ENCODE measurements at places on chromosomes 12 and 14.

- H3K4me3 ChIP-seq, result peak overlapping the region; percentile 90
- H3K27me3 ChIP-seq, result no peaks in the 10 kb centered on the region
Measured at GRCh38 chr12:96720363-96720705, 186.7 kb upstream of the NEDD1 start.

- H3K27ac ChIP-seq, result no peak overlapping the region
- H3K4me1 ChIP-seq, result peaks cover 28% of the 10 kb centered on the region
- H3K36me3 ChIP-seq, result no peaks in the 10 kb centered on the region
Measured at GRCh38 chr12:96103067-96103644, 67.8 kb upstream of the LTA4H start.

DNA sequence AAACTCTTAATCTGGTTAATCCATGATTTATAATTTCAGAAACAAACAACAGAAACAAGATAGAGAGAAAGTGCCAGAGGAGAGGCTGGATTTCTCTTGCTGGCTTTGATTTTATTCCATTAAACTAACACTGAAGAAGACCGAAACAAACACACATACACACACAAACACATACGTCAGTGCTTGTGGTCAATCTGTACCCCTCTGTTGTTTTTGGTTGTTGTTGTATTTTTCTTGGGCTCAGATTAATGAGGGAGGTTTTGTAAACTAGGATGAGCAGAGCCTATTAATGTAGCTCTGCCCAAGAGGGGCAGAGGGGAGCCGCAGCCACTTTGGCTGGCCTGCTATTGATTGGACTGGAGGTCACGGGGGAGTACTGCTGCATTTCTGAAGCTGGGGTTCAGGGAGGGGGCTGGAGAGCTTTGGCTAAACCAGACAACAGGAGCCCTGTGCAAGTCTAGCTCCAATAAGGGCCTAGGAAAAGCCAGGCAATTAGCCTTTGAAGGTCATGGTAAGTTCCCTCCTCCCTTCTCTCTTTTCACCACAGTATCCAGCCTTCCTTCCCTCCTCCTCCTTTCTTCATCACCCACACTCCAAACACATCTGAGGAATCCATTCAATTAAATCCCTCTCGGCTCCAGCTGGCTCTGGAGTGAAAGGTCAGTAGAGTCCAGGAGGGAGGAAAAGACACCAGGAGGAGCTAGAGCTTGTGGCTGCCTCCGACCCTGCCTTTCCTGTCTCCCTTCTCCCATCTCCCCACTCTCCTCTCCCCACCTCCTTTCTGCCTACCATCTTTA is 344.1 kb upstream of the LMO3 start:
- no peak overlapping the region for H3K27ac ChIP-seq
- no peak overlapping the region for H3K4me3 ChIP-seq
- H3K4me1 ChIP-seq, result no peaks in the 10 kb centered on the region
- no peaks in the 10 kb centered on the region for H3K27me3 ChIP-seq
- DNase-seq, result no peak
- no peaks in the 10 kb centered on the region for H3K36me3 ChIP-seq

- peak overlapping the region; percentile 69 for H3K27ac ChIP-seq
- H3K27me3 ChIP-seq, result peaks cover 48% of the 10 kb centered on the region
- DNase-seq, result peak; percentile 36
- H3K36me3 ChIP-seq, result no peaks in the 10 kb centered on the region
- peaks cover 28% of the 10 kb centered on the region for H3K4me1 ChIP-seq
Measured at GRCh38 chr14:54669721-54670561, 103.0 kb downstream of the SAMD4A start.

- no peak overlapping the region for H3K4me3 ChIP-seq
- no peaks in the 10 kb centered on the region for H3K4me1 ChIP-seq
- H3K27me3 ChIP-seq, result no peaks in the 10 kb centered on the region
- no peaks in the 10 kb centered on the region for H3K36me3 ChIP-seq
Measured at GRCh38 chr14:38385836-38386235, 129.9 kb upstream of the CLEC14A start.

- no peak overlapping the region for H3K27ac ChIP-seq
- H3K36me3 ChIP-seq, result no peaks in the 10 kb centered on the region
- DNase-seq, result no peak
- no peak overlapping the region for H3K4me3 ChIP-seq
- peaks cover 4% of the 10 kb centered on the region for H3K4me1 ChIP-seq
Measured at GRCh38 chr12:116294454-116295165, 17.1 kb upstream of the MED13L start.

- no peaks in the 10 kb centered on the region for H3K36me3 ChIP-seq
- H3K4me1 ChIP-seq, result no peaks in the 10 kb centered on the region
- H3K27ac ChIP-seq, result no peak overlapping the region
- H3K4me3 ChIP-seq, result no peak overlapping the region
Measured at GRCh38 chr12:2588345-2588744, 206.4 kb upstream of the FKBP4 start.

DNA sequence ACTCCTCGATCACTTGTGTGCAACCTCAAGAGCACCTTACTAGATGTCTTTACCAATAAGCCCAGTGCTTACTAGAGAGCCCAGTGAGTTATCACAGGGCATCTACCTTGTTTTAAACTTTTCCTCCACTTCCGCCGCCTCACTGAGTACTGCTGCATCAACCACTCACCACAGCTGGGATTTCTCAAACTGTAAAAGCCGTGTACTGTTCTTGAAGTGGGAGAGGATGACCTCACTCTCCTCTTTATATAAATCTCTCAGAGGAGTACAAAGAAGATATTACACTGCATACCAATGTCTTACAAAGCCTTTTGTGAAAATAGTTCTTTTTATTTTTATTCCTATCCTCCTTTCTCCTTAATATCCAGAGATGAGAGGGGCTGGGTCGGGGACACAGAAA is 94.1 kb downstream of the PLCZ1 start:
- H3K27ac ChIP-seq, result no peak overlapping the region
- H3K4me1 ChIP-seq, result no peaks in the 10 kb centered on the region
- H3K4me3 ChIP-seq, result no peak overlapping the region
- no peaks in the 10 kb centered on the region for H3K27me3 ChIP-seq
- DNase-seq, result no peak

- no peak overlapping the region for H3K4me3 ChIP-seq
- peaks cover 2% of the 10 kb centered on the region for H3K4me1 ChIP-seq
- H3K27me3 ChIP-seq, result no peaks in the 10 kb centered on the region
- no peak overlapping the region for H3K27ac ChIP-seq
- peaks cover 1% of the 10 kb centered on the region for H3K36me3 ChIP-seq
Measured at GRCh38 chr12:121184425-121184824, 25.5 kb upstream of the P2RX4 start.

- H3K4me1 ChIP-seq, result peaks cover 26% of the 10 kb centered on the region
- peaks cover 29% of the 10 kb centered on the region for H3K36me3 ChIP-seq
- DNase-seq, result no peak
- no peak overlapping the region for H3K27ac ChIP-seq
Measured at GRCh38 chr14:52339262-52339661, 25.1 kb downstream of the PTGER2 start.

DNA sequence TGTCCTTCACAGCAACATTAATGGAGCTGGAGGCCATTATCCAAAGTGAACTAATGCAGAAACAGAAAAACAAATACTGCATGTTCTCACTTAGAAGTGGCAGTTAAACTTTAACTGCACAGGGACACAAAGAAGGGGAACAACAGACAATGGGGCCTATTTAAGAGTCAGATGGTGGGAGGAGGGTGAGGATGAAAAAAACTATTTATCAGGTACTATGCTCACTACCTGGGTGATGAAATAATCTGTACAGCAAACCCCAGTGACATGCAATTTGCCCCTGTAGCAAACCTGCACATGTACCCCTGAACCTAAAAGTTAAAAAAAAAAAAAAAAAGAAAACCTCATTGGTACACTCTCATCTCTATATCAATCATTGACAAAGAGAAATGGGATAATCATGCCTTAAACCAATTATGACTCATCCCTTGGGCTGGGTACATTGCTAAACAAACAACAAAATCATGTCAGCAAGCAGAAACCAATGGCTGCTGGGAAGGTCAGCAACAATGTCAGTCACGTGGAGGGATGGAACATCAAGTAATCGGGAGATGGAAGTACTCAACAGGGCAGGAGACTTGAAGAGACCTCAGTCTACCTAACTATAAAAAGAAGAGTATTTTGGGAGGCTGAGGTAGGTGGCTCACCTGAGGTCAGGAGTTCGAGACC is 479.2 kb downstream of the RMST start:
- no peaks in the 10 kb centered on the region for H3K27me3 ChIP-seq
- no peak overlapping the region for H3K4me3 ChIP-seq
- no peak for DNase-seq
- H3K36me3 ChIP-seq, result no peaks in the 10 kb centered on the region
- H3K4me1 ChIP-seq, result no peaks in the 10 kb centered on the region
- H3K27ac ChIP-seq, result no peak overlapping the region

GRCh38 chr14:26966908-26967307 is 369.1 kb upstream of the NOVA1 start:
- no peak for DNase-seq
- no peak overlapping the region for H3K27ac ChIP-seq
- H3K4me1 ChIP-seq, result no peaks in the 10 kb centered on the region
- H3K36me3 ChIP-seq, result no peaks in the 10 kb centered on the region
- no peaks in the 10 kb centered on the region for H3K27me3 ChIP-seq

DNA sequence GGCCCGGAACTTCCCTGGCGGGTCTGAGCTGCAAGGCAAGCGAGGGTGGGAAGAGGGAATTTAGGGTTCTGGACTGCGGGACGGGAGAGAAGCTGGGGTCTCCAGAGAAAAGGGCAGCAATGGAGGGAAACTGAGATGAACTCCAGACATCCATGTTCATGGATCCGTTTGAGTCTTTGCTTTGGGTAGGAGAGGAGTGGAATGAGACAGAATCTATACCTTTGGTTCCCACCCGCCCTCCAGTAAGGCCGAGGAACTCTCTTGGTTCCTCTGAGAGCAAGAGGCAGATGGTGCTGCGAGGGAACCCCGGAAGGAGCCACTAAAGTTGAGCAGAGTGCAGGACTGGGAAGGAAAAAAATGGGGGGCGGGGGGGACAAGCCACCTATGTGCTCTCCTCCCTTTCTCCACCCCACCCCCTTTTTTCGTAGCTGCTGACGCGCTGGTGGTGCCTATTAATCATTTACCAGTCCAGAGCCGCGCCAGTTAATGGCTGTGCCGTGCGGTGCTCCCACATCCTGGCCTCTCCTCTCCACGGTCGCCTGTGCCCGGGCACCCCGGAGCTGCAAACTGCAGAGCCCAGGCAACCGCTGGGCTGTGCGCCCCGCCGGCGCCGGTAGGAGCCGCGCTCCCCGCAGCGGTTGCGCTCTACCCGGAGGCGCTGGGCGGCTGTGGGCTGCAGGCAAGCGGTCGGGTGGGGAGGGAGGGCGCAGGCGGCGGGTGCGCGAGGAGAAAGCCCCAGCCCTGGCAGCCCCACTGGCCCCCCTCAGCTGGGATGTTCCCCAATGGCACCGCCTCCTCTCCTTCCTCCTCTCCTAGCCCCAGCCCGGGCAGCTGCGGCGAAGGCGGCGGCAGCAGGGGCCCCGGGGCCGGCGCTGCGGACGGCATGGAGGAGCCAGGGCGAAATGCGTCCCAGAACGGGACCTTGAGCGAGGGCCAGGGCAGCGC is 1.2 kb downstream of the SSTR1 start:
- peaks cover 16% of the 10 kb centered on the region for H3K4me1 ChIP-seq
- H3K27me3 ChIP-seq, result peaks cover 77% of the 10 kb centered on the region
- peak overlapping the region; percentile 59 for H3K27ac ChIP-seq
- DNase-seq, result peak; percentile 43

DNA sequence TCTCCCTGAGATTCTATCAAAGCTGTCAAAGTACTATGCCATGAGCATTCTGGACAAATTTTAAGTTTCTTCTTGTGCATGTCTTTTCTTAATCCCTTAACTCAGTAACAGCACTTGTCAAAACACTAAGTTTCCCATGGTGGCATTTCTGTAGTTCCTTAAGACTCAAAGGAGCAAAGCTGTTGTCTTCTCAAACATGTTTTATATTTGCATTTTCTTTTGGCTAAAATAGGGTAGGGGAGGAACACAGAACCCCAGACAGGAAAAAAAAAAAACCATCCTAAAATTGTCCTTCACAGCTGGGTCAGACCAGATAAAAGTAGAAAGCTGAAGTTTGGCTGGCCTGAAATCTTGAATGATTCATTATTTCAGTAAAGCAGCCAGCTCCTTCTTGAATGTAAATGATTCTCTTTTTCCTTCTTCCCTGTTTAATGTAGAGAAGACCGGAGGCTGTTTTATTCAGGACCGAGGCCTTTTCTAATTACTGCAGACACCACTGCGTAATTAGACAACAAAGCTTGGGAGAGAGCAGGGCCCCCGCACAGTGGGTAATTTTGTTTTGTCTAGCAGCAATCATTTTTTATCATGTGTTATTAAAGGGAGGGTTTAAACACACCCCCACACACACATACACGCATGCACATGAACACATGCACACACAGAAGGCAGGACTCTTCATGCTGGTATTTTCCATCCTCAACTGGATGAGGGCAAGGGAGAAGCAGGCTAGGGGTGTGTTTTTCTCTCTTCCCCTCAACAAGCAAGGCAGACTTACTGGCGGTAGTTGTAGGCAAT is 51.0 kb downstream of the PAH start:
- no peak overlapping the region for H3K4me3 ChIP-seq
- no peaks in the 10 kb centered on the region for H3K4me1 ChIP-seq
- no peaks in the 10 kb centered on the region for H3K36me3 ChIP-seq
- H3K27me3 ChIP-seq, result peaks cover 2% of the 10 kb centered on the region

DNA sequence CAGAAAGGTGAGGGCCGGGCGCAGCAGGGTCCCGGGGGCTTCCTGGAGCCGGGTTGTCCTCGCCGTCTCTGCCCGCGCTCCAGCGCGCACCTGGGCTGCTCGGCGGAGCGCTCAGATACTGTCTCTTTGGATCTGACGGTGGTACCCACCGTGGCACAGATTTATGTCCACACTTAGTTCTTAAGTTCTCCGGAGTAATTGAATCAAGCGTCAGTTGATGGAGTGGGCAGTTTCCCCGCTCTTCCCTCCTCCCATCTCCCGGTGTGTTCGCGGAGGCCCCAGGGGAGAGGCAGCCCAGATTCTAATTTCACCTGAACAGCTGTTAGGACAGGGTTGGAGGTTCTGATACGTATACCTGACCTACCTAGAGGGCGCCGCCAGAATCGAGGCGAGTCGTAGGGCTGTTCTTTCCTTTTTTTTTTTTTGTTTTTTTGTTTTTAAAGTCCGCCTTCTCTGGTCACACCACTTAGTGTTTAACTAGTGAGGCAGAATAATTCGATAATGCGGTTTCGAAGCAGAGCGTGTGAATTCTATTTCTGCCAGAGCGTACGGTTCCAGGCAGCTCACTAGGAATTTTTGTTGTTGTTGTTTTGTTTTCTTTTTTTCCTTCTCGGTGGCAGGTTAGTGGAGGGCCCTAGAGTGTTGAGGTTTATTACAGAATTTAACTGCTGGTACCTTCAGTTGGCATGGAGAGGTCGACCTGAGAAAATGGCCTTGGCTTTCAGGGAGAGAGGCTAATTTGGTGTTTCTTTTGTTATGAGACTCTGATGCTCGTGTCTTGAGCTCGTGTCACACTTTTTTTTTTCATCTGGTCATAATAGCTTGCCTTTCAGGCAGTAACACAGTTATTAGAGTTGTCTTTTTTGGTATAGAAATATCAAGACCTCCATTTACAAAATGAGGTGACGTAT is 22.3 kb upstream of the GNS start:
- peak overlapping the region; percentile 80 for H3K4me3 ChIP-seq
- no peaks in the 10 kb centered on the region for H3K36me3 ChIP-seq
- H3K27ac ChIP-seq, result no peak overlapping the region
- peaks cover 14% of the 10 kb centered on the region for H3K4me1 ChIP-seq
- DNase-seq, result peak; percentile 43

DNA sequence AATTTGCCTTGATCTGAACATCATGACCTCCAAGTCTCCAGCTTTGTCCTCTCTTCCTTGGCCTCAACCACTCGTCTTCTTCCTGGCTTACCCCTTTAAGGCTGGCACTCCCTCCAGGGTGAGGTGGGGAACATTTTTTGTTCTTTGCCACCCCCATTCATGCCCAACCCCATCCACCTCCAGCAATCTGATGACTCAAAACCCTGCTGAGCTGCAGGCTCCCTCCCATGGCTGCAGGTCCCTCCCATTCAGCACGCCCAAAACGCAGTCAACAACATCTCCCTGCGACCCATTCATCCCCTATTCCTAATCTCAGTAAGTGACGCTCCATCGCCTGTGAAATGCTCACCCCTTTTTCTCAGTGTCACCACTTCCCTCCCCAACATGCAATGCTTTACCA is 138.8 kb upstream of the PRMT8 start:
- H3K27ac ChIP-seq, result no peak overlapping the region
- DNase-seq, result no peak
